ENCODE measurements at places on chromosomes 1 and 21.
A peak's percentile ranks its signal among the peaks of the same experiment; 100 is the strongest.

GRCh38 chr1:9438431-9439073 is 100.7 kb upstream of the SLC25A33 start:
- no peak for DNase-seq

DNA sequence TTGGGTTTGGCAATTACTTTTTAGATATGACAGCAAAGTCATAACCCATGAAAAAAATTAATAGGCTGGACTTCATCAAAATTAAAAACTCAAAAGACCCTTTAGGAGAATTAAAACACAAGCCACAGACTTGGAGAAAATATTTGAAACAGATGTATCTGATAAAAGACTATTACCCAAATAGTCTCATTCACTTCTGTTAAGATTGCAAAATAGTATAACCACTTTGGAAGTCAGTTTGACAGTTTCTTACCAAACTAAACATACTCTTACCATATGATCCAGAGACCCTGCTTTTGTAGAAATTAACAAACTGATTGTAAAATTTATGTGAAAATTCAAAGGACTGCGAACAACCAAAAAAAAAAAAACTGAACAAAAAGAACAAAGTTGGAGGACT is 32.5 kb upstream of the SLC44A3 start:
- DNase-seq, result no peak

GRCh38 chr1:1435106-1435903 is at the start of gene VWA1:
Gene VWA1 (plus strand): TSS chr1:1435690. CDS start chr1:1435749, 59 bp downstream.
- peak; percentile 77 for DNase-seq

DNA sequence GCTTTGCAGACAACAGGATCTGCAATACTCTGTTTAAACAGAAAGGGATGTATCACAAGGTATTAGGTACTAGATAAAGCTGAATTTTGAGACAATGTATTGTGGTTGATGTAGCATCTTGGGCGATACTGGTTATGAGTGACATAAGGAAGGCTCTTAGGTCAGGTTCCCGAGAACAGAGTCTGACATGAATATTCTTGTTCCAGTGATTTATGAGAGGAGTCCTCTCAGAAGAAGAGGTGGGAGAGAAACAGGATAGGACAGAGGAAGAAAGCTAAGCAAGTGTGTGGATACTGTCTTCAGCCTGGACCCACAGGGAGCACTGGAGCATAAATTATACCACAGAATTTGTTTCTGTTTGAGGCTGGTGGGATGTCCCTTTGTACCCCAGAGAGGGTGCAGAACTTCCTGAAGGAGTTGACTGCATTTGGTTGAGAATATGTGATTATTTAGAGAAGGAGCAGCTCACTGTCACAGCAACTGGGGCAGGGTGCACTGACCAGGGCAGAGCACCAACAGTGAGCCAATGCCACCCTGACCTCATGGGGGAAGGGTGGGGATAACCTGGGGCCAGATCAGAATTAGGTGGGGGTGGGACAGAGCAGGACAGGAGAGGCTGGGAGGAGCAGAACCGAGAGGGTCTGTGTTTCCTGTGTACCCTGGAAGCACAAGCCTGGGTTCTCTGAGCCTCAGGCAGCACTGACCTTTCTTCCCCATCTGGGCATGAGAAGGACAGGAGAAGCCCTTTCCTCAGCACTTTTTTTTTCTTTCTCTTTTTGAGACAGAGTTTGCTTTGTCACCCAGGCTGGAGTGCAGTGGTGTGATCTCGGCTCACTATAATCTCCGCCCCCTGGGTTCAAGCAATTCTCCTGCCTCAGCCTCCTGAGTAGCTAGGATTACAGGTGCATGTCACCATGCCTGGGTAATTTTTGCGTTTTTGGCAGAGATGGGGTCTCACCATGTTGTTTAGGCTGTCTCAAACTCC is 36.3 kb upstream of the SLC6A9 start:
- no peak for DNase-seq

DNA sequence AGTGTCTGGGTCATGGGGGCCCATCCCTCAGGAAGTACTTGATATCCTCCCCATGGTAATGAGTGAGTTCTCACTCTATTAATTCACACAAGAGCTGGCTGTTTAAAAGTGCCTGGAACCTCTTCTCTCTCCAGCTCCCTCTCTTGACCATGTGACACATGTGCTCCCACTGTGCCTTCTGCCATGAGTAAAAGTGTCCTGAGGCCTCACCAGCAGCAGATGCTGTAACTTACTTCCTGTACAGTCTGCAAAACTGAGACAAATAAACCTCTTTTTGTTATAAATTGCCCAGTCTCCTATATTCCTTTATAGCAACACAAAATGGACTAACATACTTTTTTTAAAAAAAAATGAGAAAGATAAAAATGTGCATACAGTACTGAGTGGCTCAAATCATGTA is 24.0 kb downstream of the PUM1 start:
- no peak for DNase-seq

DNA sequence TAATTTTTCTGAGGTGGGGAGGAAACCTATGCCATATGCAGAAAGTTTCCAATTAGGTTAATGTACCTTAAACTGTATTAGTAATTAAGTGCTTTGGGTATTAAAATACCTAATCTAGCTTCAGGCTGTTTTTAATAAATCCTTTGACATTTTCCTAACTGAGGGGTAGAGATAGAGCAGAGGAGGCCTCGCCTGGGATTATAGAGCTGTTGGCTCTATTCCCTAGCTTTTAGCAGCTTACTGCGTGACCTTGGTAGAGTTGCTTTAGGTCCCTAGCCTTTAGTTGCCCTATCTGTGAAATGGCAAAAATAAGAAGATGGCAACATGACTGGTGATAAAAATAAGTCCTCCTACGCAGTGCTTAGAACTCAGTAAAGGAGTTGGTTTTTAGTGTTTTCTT is 621.0 kb downstream of the LMO4 start:
- DNase-seq, result no peak
